Activated CD4-positive, alpha-beta T cell treated with anti-CD3 and anti-CD28 coated beads for 36 hours (primary cell): ENCODE measurements at places on chromosomes 3 and 15. TPM values are rescaled to one million over a fixed set of nuclear protein-coding genes. Genes with fewer than 3 reads are reported as not detected.

- DNase-seq = no peak
- H3K27ac ChIP-seq = no peak overlapping the region
- no peak overlapping the region for H3K4me3 ChIP-seq
- peaks cover 2% of the 10 kb centered on the region for H3K27me3 ChIP-seq
- H3K4me1 ChIP-seq = no peaks in the 10 kb centered on the region
Measured at GRCh38 chr3:15952543-15953175, 154.9 kb upstream of the ANKRD28 start.

- peaks cover 25% of the 10 kb centered on the region for H3K36me3 ChIP-seq
- no peak overlapping the region for H3K4me3 ChIP-seq
- DNase-seq = no peak
- H3K27me3 ChIP-seq = no peaks in the 10 kb centered on the region
- H3K27ac ChIP-seq = no peak overlapping the region
Measured at GRCh38 chr3:71563827-71564226, 19.7 kb downstream of the FOXP1 start.

GRCh38 chr3:57756528-57757401 lies 656 bp downstream of the SLMAP start:
- peaks cover 47% of the 10 kb centered on the region for H3K4me1 ChIP-seq
- H3K4me3 ChIP-seq = peak overlapping the region; percentile 97
- peak; percentile 68 for DNase-seq
- peak overlapping the region; percentile 97 for H3K27ac ChIP-seq
- H3K27me3 ChIP-seq = no peaks in the 10 kb centered on the region

DNA sequence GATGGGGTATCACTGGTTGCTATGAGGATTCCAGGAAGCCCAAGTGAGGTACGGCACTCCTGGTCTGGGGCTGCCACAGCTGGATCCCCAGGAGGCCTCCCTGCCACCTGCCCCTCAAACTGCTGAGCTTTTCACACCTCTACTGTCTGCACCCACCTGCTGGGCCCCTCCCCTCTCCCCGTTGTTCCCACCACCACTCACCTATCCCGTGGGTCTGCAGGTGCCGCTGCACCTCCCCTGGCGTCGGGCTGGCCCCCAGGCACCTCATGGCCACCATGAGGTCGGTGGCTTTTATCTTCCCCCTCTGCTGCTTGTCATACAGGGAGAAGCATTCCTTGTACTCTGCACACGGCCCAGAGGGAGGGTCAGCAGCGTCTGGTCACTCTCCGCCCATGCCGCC lies 5.8 kb downstream of the CALML4 start:
- peaks cover 9% of the 10 kb centered on the region for H3K36me3 ChIP-seq
- H3K27me3 ChIP-seq = no peaks in the 10 kb centered on the region
- no peaks in the 10 kb centered on the region for H3K4me1 ChIP-seq
- H3K4me3 ChIP-seq = no peak overlapping the region
- no peak for DNase-seq
- no peak overlapping the region for H3K27ac ChIP-seq

ZDHHC23 gene
- total RNA-seq = 5.1 TPM

- H3K36me3 ChIP-seq = peaks cover 9% of the 10 kb centered on the region
- no peak for DNase-seq
- H3K27ac ChIP-seq = peak overlapping the region; percentile 96
- H3K4me3 ChIP-seq = peak overlapping the region; percentile 61
- H3K27me3 ChIP-seq = no peaks in the 10 kb centered on the region
Measured at GRCh38 chr3:152257563-152258035, 11.1 kb upstream of the MBNL1 start.

DNA sequence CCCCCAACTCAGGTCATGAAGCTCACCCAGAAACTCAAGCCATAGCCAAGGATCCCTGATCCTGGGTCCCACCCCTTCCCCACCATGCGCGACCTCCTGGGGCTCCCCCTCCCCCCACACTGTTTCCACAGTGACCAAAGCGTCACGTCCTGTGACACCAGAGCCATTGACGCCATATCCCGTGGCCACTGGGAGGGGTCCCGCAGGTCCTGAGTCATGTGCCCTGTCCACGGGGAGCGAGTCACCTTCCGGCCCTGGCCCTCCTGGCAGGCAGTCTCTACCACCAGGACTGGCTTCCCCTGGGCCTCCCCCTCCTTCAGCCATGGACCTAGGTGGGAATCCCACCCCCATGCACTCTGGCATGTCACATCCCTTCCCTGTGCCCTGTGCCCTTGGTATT lies 15.6 kb downstream of the SEMA3F start:
- no peaks in the 10 kb centered on the region for H3K27me3 ChIP-seq
- no peak overlapping the region for H3K4me3 ChIP-seq
- H3K4me1 ChIP-seq = peaks cover 2% of the 10 kb centered on the region
- no peaks in the 10 kb centered on the region for H3K36me3 ChIP-seq
- no peak for DNase-seq

DNA sequence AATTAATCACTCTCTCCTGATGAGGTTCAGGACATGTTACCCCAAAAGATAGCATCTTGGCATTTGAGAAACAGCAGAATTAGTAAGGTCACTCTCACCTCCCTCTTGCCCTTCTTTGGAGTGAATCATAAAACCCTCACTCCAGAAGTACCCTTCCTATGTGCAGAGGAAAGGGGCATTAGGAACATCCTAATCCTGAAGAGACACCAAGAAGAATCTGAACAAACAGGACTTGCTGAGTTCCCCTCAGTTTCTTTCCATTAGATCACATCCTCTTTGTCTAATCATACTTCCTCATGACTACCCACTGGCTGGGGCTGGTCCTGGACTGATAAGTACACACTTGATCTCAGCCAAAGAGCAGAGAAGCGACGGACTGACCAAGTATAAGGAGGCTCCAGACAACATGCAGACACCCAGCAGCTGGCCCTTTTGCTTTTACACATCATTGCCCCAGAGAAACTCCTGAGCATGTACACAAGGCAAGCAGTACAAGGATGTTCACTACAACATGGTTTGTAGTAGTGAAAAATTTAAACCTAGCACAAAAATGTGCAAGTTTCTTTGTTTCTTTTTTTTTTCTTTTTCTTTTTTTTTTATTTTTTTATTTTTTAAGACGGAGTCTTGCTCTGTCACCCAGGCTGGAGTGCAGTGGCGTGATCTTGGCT lies 15.0 kb upstream of the TM6SF1 start:
- peaks cover 7% of the 10 kb centered on the region for H3K4me1 ChIP-seq
- H3K27ac ChIP-seq = peak overlapping the region; percentile 58
- H3K36me3 ChIP-seq = no peaks in the 10 kb centered on the region
- no peak overlapping the region for H3K4me3 ChIP-seq
- DNase-seq = peak; percentile 28
- H3K27me3 ChIP-seq = peaks cover 3% of the 10 kb centered on the region

DNA sequence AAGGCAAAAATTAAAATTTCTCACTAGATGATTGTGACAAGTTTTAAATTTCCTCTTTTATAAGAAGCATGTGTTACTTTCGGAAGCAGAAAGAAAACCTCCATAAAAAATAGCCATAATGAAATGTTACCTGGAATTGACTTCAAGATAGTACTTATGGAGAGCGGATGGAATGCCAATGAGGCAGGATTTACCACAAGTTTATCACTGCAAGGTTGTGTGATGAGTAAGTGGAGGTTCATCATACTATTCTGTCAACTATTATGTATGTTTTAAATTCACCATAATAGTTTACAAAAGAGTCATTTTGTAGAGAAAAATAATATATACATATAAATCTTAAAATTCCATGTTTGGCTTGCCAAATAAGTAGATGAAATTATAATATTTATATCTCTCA lies 230.3 kb downstream of the SCAPER start:
- H3K36me3 ChIP-seq = no peaks in the 10 kb centered on the region
- no peak overlapping the region for H3K4me3 ChIP-seq
- DNase-seq = no peak
- no peaks in the 10 kb centered on the region for H3K4me1 ChIP-seq
- no peak overlapping the region for H3K27ac ChIP-seq

DNA sequence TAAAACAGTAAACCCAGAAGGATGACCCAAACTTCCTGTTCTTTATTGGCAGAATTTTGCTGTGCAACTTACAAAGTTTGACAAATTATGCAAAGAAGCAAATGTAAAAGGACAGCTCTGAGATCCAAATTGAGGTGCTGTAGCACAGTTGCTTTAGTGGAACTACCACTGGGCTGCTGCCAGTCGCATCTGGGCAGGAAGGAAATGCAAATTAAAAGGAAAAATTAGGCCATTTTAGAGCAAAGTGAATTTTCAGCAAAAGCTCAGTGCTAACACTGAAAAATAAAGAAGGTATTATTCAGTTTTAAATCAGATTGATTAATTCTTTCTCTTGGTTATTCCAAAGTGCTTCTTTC lies 104.5 kb downstream of the ZMAT3 start:
- peaks cover 13% of the 10 kb centered on the region for H3K4me1 ChIP-seq
- no peak for DNase-seq
- H3K27ac ChIP-seq = no peak overlapping the region
- no peak overlapping the region for H3K4me3 ChIP-seq
- H3K27me3 ChIP-seq = no peaks in the 10 kb centered on the region

TMCO5A gene
- not detected for total RNA-seq

HSPBAP1 gene
- 3.9 TPM for total RNA-seq

RBP2 gene
- total RNA-seq = not detected

UACA gene
- total RNA-seq = 6.6 TPM

SHC4 gene
- 1.4 TPM for total RNA-seq

DNA sequence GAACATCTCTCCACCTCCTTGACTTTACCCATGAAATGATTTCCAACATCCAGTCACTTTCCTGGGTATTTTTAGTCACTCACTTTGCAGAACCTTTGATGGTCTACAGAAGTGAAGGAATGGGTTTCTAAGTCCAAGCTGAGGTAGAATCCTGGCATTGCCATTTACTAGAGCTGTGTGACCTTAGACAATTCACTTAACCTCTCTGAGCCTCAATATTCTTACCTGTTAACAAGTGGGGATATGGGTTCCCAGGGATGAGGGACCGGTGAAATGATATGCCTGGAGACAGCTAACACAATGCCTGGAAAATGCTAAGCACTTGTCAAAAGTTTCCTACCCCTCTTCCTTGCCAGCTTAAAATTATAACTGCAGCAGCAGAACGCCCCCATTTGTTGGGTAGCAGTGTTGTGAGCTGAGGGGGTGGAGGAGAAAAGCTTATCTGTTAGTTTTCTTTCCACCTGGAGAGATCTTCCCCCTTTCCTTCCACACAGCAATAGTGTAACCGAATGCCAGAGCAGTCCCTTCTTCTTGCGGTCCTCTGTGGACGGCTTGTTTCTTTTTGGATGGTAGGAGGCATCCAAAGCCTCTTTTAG lies 319.2 kb upstream of the LRRFIP2 start:
- H3K27ac ChIP-seq = no peak overlapping the region
- no peaks in the 10 kb centered on the region for H3K4me1 ChIP-seq
- DNase-seq = no peak
- peaks cover 17% of the 10 kb centered on the region for H3K27me3 ChIP-seq
- H3K4me3 ChIP-seq = no peak overlapping the region
- H3K36me3 ChIP-seq = no peaks in the 10 kb centered on the region

FANCD2 gene
- 86.4 TPM for total RNA-seq

GHSR gene
- total RNA-seq = not detected

ABHD14A gene
- total RNA-seq = 7.5 TPM

SERPINI1 gene
- 1.2 TPM for total RNA-seq

GRCh38 chr3:172627057-172627809 lies 83.6 kb downstream of the NCEH1 start:
- no peak overlapping the region for H3K4me3 ChIP-seq
- H3K4me1 ChIP-seq = peaks cover 7% of the 10 kb centered on the region
- no peaks in the 10 kb centered on the region for H3K36me3 ChIP-seq
- H3K27me3 ChIP-seq = no peaks in the 10 kb centered on the region

DNA sequence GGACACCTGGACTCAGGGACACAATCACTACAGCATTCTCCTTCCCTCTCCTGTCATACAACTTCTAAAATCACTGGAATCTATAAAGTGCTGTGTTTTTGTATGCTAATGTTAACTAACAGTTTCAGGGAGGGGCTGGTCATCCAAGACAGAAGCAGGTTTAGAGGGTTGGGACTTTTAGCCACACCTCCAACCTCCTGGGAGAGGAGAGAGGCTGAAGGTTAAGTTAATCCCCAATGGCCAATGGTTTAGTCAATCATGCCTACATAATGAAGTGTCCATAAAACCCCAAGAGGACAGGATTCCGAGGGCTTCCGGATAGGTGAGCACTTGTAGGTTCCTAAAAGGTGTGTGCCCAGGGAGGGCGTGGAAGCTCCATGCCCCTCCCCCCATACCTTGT lies 219.3 kb upstream of the CTNNB1 start:
- no peak overlapping the region for H3K27ac ChIP-seq
- peaks cover 8% of the 10 kb centered on the region for H3K4me1 ChIP-seq
- peaks cover 50% of the 10 kb centered on the region for H3K27me3 ChIP-seq
- no peaks in the 10 kb centered on the region for H3K36me3 ChIP-seq
- no peak for DNase-seq

KCNMB2 gene
- total RNA-seq = not detected
